ENCODE measurements at places on chromosomes 1 and 21.
A peak's percentile ranks its signal among the peaks of the same experiment; 100 is the strongest.

- no peak for DNase-seq
Observed at GRCh38 chr1:196091397-196092135, 516.7 kb downstream of the KCNT2 start.

GRCh38 chr1:231957359-231957758, 330.8 kb downstream of the DISC1 start:
- no peak for DNase-seq

- peak; percentile 83 for DNase-seq
Observed at GRCh38 chr1:22412932-22413727, 38.5 kb upstream of the ZBTB40 start.

DNA sequence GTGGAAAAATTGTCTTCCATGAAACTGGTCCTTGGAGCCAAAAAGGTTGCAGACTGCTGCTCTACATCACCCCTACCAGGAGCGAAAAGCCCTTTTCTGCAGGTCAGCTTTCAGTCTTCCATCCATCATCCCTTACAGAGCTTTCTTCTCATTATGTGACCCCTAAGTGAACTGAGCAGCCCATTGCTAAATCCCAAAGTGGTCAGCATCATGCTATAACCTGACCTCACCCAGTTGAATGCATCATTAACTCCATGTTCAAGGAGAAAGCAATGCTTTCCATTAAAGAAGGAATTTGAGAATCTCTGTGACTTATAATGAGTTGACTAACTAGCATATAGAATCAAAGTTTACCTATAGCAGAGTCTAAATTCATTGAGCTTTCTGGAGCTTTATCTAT, 10.4 kb upstream of the IL24 start:
- DNase-seq: no peak

GRCh38 chr1:12097321-12097720, 34.2 kb downstream of the TNFRSF8 start:
- DNase-seq: peak; percentile 40

DNA sequence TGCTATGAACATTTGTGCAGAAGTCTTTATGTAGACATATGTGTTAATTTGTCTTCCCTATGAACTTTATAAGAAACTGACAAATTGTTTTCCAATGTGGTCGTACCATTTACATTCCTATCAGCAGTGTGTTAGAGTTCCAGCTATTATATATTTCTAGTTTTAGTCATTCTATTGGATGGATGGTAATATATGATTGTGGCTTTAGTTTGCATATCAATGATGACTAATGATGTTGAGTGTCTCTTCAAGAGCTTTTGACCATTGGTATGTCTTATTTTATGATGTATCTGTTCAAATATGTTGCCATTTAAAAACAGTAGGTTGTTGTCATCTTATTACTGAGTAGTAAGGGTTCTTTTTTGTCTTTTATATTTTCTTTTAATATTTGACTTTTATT, 16.2 kb upstream of the ZNF326 start:
- peak; percentile 52 for DNase-seq

DNA sequence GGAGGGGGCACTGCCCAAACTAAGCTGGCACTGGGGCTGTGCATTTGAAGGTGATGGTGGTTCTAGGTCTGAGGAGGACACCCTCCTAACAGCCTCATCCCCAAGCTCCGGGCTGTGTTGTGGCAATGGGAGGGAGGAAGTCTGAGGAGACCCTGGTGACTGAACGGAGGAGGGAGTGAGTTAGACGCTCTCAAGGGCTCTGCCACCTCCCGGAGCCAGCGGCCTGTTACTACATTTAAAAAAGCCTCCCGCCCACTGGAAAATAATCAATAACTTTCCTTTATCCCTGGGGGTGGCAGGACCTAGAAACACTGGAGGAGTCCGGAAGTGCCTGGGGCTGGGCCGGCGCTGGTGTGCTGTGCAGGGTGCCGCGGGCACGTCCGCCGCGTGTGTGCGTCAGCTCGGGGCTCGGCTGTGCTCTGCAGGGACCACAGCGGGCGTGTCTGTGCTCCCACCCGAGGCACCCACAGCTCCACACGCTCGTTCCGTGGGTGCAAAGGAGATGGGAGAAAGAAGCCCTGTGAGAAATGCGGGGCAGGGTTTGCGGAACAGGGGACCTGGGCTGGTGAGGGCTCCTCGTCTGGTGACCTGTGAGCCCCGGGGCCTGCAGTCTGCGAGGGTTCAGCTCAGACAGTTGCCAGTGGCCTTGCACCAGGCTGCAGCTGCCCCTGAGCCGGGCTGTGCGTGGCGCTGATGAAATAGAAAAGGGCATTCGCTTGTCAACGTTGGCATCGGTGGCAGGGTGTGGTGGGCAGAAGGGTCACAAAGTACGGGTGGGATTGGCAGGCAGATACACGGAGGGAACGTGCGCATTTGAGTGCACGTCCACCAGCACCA, 5.3 kb downstream of the SAMD11 start:
- no peak for DNase-seq

GRCh38 chr1:10734962-10735544, 61.4 kb downstream of the CASZ1 start:
- DNase-seq: no peak

GRCh38 chr1:36908096-36908495, 126.2 kb downstream of the GRIK3 start:
- no peak for DNase-seq

GRCh38 chr1:84839544-84839943, 53.5 kb downstream of the LPAR3 start:
- no peak for DNase-seq

- DNase-seq: no peak
Observed at GRCh38 chr1:16903458-16903796, 7.6 kb downstream of the RNU1-2 start.

DNA sequence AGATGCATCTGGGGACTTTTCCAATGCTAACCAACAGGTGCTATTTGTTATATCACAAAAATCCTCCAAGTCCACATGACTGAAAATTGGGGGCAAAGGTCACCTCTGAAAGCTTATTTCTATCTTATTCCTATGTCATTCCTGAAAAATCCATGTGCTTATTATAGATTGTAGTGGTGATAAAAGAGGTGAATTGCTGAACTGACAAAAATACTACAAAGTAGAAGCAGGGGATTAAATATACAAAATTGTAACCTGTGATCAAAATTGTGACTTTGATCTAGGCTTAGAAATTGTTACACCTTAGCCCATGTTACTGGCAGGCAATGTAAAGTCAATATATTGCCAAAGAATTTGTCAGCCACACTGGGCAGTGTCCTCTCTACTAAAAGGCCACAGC, 62.3 kb downstream of the IER5 start:
- no peak for DNase-seq

GRCh38 chr1:155977690-155978324, 540 bp downstream of the ARHGEF2 start:
- DNase-seq: no peak

GRCh38 chr1:28582248-28582615, 9.8 kb upstream of the RAB42 start:
- peak; percentile 50 for DNase-seq

GRCh38 chr1:199954699-199955098, 72.8 kb upstream of the NR5A2 start:
- DNase-seq: no peak

- DNase-seq: no peak
Observed at GRCh38 chr1:151211972-151212705, 13.8 kb downstream of the PIP5K1A start.

- DNase-seq: peak; percentile 23
Observed at GRCh38 chr1:86018283-86018923, 138.2 kb downstream of the COL24A1 start.

DNA sequence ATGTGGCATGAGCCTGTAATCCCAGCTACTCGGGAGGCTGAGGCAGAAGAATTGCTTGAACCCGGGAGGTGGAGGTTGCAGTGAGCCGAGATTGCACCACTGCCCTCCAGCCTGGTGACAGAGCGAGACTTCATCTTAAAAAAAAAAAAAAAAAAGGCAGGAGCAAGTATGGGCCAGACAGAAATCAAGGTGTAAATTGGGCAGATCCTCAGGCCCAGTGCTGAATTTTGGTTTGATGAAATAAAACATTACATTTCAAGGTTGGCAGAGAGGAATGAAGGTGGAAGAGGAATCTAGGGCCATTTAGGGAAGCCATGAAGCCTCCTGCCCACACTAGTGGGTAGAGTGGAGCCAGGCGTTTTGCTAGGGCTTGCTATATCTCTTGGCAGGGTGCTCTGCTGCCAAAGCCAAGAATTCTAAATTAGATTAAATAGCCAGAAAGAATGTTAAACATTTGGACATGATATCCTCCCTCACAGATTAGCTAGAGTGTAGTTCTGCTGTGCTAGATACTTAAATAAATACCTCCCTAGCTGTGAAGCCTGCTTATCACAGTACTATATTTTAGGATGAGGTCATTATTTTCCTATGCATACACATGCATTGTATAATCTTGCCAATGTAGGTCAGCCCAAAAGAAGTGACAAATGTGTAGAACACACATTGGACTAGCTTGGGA, 16.6 kb upstream of the LGALS8 start:
- peak; percentile 25 for DNase-seq

GRCh38 chr1:69082312-69082711, 485.4 kb upstream of the LRRC7 start:
- DNase-seq: no peak

DNA sequence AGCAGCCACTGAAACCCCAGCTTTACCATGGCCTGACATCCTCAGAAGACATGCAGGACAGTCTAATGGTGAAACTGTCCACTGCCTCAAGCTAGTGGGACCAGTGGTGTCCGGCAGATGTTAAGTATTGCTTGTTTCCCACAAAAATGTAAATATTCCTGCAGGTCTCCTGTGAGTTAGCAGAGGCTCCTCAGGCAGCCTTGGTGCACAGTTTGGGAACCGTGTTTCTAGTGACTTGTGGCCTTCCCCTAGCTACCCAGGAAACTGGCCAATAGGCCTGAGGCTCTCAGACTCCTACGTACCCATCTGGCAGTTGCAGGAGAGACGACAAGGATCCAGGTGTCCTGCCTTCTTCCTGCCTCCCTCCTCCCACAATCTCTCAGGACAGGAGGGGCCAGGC, 142.4 kb downstream of the CAMTA1 start:
- no peak for DNase-seq

- DNase-seq: no peak
Observed at GRCh38 chr1:171222936-171223335, 25.4 kb upstream of the FMO1 start.

DNA sequence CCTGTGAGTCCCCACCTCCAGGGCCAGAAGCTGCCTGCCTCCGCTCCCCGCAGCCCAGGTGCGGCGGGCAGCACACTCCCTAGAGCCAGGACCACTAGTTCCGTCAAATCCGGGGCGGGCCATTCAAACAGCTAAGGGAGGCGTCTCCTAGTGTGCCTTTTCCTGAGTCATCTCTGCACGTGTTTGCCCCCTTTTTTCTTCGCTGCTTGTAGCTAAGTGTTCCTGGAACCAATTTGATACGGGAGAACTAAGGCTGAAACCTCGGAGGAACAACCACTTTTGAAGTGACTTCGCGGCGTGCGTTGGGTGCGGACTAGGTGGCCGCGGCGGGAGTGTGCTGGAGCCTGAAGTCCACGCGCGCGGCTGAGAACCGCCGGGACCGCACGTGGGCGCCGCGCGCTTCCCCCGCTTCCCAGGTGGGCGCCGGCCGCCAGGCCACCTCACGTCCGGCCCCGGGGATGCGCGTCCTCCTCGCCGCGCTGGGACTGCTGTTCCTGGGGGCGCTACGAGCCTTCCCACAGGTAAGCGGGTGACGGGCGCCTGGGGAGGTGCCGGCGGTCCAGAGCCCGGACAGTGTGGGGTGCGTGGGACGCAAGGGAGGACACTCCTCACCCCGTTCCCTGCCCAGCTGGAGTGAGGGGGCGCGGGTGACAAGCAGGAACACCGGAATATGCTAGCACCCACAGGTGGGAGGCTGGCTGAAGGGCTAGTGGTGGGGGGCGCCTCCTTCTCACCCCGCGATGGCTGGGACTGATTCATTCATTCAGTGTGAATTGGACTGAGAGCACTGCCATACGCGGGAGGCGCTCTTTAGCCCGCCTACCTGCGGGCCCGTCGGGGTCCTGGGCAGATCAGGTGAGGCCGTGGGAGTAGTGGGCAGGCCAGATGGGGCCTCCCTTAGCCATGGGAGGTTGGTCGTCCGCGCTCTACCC, at the start of gene TNFRSF8:
TNFRSF8 (plus strand) TSS at position 163 of the 932 bp plus-strand sequence; CDS start at position 459, 296 bp downstream.
- no peak for DNase-seq

DNA sequence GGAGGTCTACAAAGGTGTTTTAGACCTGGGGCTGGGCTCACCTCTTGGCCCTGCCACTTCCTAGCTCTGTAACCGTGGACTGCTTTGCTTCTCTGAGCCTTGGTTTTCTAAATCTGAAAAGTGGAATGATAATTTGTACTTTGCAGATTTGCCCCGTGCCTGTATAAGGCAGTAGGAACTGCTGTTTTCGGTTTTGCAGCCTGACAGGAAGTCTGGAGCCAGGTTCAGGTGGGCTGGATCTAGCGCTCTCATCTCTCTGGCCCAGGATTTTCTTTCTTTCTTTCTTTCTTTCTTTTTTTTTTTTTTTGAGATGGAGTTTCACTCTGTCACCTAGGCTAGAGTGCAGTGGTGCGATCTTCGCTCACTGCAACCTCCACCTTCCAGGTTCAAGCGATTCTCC, 17.2 kb downstream of the IFNAR2 start:
- no peak for DNase-seq

DNA sequence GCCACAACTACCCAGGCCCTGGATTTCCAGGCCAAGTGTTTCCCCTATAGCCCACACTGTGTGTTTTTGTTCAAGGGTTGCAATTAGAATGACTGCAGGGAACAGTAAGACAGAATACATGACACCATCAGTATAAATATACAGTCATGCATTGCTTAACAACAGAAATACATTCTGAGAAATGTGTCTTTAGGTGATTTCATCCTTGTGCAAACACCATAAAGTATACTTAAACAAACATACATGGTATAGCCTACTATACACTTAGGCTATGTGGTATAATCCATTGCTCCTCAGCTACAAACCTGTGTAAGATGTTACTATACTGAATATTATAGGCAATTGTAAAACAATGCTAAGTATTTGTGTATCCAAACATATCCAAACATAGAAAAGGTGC, 7.5 kb upstream of the SLC44A5 start:
- no peak for DNase-seq

- no peak for DNase-seq
Observed at GRCh38 chr1:11881749-11882441, 23.1 kb upstream of the NPPB start.

- DNase-seq: peak; percentile 28
Observed at GRCh38 chr1:178241057-178241456, 147.2 kb downstream of the RASAL2 start.

DNA sequence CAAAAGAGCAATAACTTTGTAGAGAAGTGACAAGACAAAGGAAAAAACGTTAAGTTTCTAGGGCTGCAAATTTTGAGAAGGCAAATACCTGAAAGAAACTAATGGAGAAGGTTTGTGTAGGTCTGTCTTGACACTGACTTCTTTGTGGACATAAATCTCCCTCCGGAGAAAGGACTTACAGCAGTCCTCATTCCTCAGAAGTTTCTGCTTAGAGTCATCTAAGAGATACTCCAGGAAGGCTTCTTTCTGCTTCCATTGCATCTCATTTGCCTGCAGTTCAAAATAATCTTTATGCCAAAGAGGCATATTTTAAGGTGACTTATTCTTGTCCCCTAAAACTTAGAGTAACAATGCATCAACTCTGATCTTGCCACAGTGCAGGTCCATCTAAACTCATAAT, 4.4 kb upstream of the C4BPB start:
- DNase-seq: peak; percentile 14

GRCh38 chr21:36717976-36718375, 19.1 kb downstream of the SIM2 start:
- DNase-seq: no peak
